NCI-H2227 treated with DMSO at 0.1 percent for 48 hours (cell line): ENCODE measurements at places on chromosomes 5 and 9.

- no peak for DNase-seq
Measured at GRCh38 chr9:121593066-121593465, 58.4 kb upstream of the DAB2IP start.

DNA sequence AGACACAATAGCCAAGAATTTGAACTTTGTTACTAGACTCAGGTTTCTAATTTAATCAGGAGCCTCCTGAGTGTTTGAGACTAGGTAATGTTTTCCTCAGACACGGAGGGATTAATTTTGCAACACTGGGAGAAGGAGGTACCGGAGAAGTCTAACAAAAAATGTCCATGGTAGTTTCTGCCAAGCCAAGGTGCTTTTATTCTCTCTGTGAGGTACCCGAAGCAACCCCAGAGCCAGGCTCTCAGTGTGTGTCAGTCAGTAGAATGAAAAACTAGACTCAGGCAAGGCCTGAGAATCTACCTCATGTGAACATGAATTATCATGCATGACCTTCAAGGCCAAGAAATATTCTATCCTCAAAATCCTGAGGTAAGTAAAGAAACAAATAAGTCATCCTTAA is 980.8 kb upstream of the DMAC1 start:
- DNase-seq = no peak

- peak; percentile 13 for DNase-seq
Measured at GRCh38 chr9:135098400-135099105, 11.1 kb downstream of the OLFM1 start.

- DNase-seq = no peak
Measured at GRCh38 chr5:176185133-176185733, 53.0 kb upstream of the SIMC1 start.

- peak; percentile 8 for DNase-seq
Measured at GRCh38 chr9:119639287-119639955, 270.2 kb upstream of the BRINP1 start.
